ENCODE measurements at places on chromosomes 2 and 18.

DNA sequence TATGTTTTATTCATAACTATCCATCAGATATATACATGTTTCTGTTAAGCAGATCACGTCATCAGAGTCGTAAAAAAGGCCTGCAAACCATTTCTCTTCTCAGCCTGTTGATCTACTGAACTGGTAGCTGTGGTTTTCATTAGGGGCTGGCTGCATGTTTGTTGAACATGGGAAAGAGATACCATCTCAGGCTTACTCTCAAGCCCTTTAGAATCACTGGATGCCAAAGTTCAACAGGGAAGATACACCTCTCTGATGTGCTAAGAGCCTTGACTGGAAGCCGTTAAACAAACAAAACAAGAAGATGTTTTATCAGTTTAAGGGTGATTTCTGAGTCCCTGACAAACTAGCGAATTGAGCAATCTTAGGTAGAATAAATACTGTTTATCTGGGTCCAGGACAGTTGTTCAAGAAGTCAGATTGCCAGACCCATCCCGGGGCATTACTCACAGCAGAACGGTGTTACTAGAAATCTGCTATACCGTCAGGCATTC is 94.5 kb upstream of the LMAN1 start:
- no peak for DNase-seq

- no peak for DNase-seq
These were observed 50.5 kb upstream of the SULT1C3 start for GRCh38 chr2:108189316-108189715.

DNA sequence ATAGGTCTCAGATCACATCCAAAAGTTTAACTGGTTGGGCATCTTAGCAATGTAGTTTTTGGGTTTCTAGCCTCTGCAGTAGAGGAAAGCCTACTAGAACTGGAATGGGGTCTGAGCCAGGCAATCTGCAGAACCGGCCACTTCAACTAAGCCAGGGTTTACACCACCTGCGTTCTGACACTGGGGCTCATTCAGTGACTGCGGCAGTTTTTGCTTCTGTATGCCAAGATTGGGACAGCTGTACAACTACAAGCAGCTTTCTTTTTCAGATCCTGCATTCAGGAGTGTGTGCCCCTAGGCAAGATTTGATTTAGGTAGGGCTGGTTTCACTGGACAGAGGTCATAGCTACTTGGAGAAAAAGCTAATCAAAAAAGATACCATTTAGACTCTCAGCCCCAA is 43.7 kb upstream of the IGFBP5 start:
- no peak for DNase-seq

DNA sequence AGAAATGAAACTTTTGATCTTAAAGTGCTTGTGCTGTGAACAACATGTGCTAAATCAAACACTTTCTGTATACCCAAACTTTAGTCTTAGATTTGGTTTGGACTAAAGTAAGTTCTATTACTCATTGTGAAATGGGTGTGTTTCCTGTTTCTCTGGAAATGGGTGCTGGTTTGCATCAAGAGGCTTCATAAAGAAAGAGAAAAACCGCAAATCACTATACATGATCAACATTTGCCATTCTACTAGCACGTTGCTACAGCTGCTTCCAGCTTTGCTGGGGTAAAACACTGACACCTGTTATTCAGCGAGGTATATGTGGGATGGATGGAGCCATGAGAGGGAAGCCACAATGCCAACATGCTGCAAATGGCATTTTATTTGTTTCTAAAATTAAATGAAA is 547.0 kb upstream of the ACVR2A start:
- no peak for DNase-seq

- no peak for DNase-seq
These were observed 23.6 kb downstream of the RNF144A start for GRCh38 chr2:6940820-6941219.

GRCh38 chr2:102240640-102241370 is 54.0 kb downstream of the IL1RL2 start:
- peak; percentile 93 for DNase-seq

DNA sequence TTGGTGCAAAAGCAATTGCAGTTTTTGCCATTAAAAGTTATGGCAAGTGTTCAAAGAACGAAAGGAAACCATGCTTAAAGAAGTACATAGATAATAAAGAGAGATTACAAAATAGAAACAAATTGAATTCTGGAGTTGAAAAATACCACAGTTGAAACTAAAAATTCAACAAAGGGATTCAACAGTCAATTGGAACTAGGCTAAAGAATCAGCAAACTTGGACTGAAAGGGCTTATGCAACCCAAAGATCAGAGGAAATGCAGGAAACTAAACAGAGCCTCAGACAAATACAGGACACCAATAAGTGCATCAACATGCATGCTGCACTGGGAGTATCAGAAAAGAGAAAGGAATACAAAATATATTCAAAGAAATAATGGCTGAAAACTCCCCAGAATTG is 40.3 kb downstream of the UXS1 start:
- no peak for DNase-seq

- no peak for DNase-seq
These were observed 170.9 kb upstream of the SIX2 start for GRCh38 chr2:45180033-45180746.

DNA sequence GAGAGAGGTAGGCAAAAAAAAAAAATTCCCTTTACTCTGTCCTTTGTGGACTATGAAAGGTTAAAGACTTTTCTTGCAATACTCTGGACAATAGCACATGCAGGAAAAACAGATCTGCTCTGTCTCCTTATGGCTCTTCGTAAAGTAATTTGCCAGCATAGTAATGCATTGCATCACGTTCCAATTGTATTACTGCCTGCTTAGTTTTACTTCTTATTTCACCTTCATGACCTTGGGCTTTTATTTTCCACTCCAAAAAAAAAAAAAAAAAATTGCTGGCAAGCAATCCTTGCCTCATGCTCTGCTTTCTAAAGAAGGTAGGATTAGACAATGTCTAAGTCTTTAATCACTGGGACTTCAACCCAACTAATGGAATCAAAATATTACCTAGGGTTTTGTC is 1802.7 kb downstream of the SUCLG1 start:
- DNase-seq: no peak

DNA sequence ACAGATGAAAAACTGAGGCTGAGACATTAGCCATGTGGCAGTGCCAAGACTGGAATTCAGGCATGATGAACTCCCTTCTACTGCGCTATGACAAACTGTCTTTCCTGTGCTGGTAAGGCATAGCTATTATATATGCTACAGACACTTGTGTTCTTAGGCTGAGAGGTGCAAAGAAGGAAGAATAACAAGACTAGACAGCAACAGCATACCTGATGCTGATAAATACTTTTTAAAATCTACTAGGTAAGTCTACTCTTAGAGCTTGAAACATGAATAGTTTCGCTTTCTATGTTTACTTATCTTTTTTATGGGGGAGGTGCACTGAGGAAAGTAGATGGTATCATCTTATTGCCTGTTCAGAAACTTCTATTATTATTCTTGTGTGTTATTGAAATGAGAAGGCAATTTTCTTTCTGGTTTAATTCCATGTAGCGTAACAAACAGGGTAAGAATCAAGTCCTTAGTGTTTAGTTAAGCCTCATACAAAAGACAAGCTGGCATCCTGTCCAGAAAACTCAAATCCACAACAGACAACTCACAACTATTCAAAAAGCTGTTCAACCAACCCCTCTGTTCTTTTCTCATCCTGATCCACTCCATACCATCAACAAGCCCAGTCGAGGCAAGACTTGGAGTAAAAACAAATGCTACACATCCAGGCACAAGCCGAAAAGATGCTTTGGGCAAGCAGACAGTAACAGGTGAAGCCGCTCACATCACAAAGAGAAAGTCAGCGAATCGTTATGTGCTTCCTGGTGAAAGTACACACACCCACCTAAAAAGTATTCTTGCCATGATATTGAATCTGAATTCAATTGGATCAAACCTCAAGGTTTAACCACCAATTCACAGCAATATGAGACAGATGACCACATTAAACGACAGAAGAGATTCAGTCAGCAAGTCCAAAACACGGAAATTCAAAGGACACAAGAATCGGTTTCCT is 1.5 kb downstream of the TTC32 start:
- peak; percentile 21 for DNase-seq

GRCh38 chr2:154140249-154141025 is 268.7 kb downstream of the GALNT13 start:
- DNase-seq: no peak

GRCh38 chr18:57437766-57438671 is 2.8 kb downstream of the ONECUT2 start:
- peak; percentile 82 for DNase-seq

GRCh38 chr2:233413559-233414272 is 59.4 kb downstream of the DGKD start:
- DNase-seq: peak; percentile 78

GRCh38 chr18:60861575-60861974 is 471.7 kb upstream of the CDH20 start:
- DNase-seq: no peak

DNA sequence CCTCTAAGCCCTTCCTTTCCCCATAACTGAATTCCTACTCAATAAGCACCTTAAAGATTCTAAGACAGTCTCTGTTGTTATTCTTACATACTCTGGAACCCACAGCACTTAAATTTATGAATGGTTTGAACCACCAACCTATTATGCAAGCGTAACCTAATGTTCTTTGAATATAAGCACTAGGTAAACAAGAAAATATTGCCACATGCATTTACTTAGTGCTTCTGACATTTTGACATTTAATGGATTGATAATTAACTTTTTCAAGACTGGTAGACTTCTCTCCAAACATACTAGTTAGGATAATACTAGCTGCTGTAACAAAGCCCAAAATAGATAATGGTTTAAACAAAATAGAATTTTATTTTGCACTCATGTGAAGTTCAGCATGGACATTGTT is 164.8 kb downstream of the ARHGAP15 start:
- DNase-seq: no peak

DNA sequence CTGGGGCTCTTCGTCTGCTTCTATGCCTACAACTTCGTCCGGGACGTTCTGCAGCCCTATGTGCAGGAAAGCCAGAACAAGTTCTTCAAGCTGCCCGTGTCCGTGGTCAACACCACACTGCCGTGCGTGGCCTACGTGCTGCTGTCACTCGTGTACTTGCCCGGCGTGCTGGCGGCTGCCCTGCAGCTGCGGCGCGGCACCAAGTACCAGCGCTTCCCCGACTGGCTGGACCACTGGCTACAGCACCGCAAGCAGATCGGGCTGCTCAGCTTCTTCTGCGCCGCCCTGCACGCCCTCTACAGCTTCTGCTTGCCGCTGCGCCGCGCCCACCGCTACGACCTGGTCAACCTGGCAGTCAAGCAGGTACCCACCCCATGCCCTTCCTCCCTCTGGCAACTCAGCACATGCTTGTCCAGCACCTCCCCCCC is 24.2 kb downstream of the STEAP3 start:
- DNase-seq: no peak

DNA sequence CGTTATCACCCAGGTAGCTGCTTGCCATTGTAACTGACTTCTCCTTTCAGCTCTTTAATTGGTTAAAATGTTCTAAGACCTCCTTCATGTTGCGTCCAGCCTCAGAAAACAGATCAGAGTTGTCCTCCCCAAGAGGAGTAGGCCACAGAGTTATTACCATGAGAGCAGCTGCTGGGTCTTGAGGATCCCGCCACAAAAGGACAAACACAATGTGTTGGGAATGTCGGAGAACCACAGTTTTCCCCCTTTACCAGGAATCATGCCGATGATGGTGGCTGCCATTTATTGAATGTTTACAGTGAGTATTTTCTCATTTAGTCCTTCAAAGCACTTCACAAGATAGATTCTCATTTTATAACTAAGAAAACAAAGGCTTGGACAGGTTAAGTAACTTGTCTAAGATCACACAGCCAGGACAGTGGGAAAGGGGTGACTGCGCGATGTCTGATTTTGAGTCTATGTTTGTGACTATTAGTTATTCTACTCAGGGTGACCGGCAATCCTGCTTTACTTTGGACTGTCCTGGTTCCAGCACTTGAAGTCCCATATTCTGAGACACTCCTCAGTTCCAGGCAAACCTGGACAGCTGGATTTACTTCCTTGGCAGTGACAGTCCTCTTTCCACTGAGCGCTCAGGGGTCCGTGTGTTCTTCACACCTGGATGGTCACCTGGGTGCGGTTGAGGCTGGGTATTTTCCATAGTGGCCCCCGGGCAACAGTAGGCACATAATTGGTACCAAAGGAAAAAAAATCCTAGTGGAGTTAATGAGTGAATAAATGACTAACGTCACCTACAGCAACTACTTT is 93.6 kb downstream of the LIPG start:
- no peak for DNase-seq

- DNase-seq: no peak
These were observed 780.1 kb upstream of the LINC00305 start for GRCh38 chr18:64929036-64929435.

DNA sequence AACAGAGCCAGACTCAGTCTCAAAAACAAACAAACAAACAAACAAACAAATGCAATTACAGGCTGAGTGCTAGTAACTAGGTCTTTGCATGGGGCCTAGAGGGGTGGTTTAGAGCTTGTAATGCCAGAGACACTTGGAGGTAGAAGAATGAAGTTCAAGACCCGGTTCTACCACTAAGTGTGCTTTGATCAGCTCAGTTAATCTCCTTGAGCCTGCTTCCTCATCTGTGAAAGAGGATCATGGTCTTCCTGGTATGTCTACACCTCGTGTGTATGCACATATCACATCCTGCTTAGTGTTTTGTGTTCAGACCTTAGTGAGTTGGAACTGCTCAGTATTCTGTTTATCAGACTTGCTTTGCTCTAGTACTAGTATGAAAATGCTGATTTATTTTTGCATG is 4.8 kb upstream of the ATP6V1C2 start:
- no peak for DNase-seq

- DNase-seq: no peak
These were observed 6.8 kb downstream of the COLEC11 start for GRCh38 chr2:3601561-3602271.

DNA sequence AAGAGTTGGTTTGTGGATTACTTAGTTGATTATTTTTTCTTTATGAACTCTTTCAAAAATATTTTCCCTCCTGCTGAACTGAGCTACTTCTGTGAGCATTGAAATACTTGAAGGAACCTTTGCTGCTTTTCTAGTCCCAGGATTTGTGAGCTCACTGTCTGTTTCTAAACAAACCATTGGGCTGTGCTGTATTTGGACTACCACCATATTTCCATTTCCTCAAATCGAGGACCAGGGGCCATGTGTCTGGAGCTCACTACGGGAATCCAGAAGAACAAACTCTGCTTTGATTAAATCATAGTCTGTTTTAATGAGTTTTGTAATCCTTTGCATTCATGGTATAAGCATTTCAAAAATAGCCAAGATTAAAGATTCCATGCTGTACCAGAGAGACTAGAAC is 1.3 kb downstream of the MRPL33 start:
- DNase-seq: no peak

- DNase-seq: no peak
These were observed 38.5 kb upstream of the STPG4 start for GRCh38 chr2:47193607-47194006.

GRCh38 chr2:20622296-20622686 is 28.6 kb downstream of the HS1BP3 start:
- DNase-seq: no peak

DNA sequence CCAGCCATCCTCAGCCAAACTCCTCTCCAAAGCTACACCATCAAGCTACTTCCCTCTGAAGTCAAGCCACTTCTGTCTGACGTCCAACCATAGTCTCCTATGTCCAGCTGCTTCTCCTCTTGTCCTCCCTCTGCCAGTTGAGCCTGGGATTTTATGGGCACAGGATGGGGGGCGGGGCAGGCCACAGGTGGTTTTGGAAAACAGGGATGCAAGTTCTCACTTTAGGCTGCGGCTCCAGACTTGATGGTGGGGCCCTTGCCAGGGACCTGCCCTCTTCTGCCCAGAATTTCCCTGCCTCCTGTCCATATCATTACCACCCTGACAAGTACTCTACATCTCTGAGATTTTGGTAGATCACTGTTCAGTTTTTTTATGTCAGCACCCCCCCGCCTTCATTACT is 41.6 kb downstream of the TEX51 start:
- DNase-seq: no peak

- DNase-seq: no peak
These were observed 33.9 kb downstream of the FANCL start for GRCh38 chr2:58207189-58207588.
